ENCODE measurements at places on chromosomes 1 and 21.

DNA sequence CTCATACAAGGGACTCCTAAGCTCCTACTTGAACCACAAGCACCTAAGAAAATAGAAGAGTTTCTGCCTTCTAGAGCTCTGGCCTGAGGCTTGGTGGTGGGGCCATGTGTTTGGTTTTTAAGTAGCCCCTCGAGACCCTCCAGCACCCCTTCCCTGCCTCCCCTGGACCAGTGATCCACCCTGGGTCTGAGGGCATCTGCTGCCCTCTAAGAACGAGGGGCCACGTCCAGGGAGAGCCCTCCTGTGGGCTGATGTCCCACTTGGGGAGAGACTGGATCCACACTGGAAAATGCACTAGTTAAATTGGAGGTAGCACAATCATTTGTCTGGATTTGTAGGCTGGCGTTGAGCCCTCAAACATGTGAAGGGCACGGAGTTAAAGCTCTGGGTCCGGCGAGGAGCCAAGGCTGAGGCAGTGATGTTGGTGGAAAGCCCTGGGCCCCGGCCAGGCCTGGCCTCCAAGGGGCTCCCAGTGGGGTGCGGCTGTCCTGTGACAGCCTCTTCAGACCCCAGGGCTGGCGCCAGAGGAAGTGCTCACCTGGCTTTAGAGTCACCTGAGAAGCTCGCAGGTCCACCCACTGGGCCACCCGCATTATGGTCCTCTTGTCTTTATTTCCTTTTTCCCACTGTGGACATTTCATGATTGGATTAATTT is 65.2 kb downstream of the SLC37A1 start:
- DNase-seq = peak; percentile 56

- no peak for DNase-seq
Observed at GRCh38 chr1:222105393-222105737, 363.5 kb upstream of the DUSP10 start.

- DNase-seq = no peak
Observed at GRCh38 chr1:38672692-38673091, 186.9 kb downstream of the RRAGC start.

DNA sequence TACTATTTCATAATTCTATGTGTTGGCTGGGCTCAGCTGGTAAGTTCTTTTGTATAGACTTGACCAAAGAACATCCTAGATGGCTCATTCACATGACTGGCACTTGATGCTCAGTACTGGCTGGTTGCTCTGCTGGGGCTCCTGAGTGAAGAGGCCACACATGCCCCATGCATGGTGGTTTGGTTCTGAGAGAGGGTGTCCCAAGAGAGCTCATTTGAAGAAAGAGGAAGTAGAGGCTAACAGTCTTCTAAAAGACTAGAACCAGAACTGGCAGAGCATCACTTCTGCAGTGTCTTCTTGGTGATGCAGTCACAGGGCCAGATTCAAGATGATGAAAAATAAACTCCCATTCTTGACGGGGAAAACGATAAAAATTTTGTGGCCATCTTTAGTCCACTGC is 5.2 kb upstream of the BACH1 start:
- DNase-seq = no peak

DNA sequence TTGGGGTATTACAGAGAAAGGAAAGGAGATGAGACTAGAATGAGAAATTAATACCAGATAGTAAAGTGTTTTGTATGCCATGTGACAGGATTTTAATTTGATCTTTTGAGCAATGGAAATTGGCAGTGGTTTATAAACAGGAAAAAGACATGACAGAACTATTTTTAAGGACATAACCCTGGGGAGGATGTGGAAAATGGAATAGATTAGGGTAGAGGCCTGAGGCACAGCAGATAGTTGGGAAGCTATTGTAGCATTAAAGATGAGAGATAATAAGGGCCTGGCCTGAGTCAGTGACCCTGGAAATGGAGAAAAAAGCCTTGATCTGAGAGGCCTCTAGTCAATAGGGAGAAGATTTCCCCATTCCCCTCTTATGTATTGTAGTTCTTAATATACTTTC is 22.1 kb upstream of the KCNA3 start:
- DNase-seq = no peak

Data from Right ventricle myocardium superior (tissue), 1 donor.